NCI-H510A treated with DMSO at 0.1 percent for 48 hours (cell line): ENCODE measurements at places on chromosomes 3 and 15.

GRCh38 chr3:197881270-197881969 lies 68.6 kb upstream of the RPL35A start:
- DNase-seq = no peak

DNA sequence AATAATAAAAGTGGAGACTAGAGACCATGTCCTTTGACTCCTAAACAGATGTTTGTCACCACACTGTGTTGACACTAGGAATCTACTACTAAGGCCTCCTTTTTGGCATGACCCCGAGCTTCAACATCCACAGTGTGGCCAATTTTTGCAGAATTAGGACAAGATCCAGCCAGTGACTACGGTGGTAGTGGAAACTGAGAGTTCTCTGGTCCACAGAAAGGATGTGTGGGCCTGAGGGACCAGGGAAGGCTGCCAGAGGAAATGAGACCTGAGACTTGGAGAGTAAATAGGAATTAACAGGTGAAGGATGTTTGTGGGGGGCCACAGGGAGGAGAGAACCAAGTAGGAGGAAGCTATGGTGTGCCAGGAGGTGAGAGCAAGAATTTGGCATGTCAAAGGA lies 122.7 kb downstream of the CHCHD6 start:
- no peak for DNase-seq

DNA sequence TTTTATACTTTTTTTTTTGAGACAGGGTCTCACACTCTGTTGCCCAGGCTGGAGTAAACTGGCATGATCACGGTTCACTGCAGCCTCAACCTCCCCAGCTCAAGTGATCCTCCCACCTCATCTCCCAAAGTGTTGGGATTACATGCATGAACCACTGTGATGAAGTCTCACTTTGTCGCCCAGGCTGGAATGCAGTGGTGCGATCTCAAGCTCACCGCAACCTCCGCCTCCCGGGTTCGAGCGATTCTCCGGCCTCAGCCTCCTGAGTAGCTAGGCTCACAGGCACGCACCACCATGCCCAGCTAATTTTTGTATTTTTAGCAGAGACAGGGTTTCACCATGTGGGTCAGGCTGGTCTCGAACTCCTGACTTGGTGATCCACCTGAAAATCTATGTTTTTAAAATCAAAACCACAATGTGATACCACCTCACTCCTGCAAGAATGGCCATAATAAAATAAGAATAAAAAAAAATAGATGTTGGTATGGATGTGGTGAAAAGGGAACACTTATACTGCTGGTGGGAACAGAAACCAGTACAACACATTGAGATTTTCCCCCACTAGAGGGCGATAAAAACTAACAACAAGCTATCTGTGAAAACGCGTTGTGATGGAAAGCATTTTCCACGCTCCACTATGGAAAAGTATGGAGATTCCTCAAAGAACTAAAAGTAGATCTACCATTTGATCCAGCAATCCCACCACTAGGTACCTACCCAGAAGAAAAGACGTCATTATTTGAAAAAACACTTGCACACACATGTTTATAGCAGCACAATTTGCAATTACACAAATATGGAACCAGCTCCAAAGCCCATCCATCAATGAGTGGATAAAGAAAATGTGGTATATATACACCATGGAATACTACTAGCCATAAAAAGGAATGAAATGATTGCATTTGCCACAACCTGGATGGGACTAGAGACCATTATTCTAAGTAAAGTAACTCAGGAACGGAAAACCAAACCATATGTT lies 26.8 kb upstream of the OCA2 start:
- DNase-seq = peak; percentile 19

- peak; percentile 93 for DNase-seq
Observed at GRCh38 chr3:196287440-196288140, at the start of gene PCYT1A. Gene PCYT1A, minus strand, starts transcription at chr3:196287726. Its CDS starts 17,195 bp downstream, at chr3:196270531.

DNA sequence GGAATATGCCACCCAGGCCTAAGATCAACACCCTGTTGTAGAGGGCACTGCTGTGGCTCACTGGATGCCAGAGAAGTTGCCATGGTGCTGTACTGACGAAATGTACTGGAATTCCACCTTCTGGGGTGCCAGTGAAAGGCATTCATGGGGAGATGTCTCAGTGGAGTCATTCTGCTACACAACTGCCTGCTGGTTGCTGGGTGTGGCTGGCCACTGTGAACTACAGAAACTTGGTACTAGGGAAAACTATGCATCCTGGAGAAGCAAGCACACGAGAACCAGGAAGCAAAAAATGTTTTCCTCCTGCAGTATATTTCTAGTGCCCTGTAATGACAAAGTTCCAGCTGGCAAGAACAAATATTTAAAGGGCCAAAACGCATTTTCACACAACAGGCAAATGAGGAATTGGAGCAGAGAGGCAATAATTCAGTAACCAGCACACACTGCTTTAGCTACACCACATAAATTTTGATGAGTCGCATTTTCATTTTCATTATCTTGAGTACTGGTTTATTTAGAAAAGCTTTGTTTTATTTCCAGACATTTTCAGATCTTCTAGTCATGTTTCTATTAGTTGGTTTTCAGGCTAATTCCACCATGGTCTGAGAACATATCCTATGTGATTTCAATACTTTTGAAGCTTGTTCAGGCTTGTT lies 18.3 kb upstream of the RFX7 start:
- DNase-seq = no peak

DNA sequence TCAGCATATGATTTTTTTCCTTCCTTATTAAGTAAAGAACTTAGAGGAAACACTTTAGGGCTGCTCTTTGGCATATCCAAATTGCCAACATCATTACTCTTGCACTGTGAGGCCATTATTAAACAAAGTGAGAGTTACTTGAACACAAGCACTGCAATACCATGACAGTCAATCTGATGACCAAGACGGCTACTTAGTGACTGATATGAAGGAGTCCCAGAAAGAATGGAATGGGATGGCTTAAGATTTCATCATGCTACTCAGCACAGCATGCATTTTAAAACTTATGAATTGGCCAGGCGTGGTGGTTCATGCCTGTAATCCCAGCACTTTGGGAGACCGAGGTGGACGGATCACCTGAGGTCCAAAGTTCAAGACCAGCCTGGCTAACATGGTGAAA lies 55.2 kb downstream of the FAM98B start:
- no peak for DNase-seq

DNA sequence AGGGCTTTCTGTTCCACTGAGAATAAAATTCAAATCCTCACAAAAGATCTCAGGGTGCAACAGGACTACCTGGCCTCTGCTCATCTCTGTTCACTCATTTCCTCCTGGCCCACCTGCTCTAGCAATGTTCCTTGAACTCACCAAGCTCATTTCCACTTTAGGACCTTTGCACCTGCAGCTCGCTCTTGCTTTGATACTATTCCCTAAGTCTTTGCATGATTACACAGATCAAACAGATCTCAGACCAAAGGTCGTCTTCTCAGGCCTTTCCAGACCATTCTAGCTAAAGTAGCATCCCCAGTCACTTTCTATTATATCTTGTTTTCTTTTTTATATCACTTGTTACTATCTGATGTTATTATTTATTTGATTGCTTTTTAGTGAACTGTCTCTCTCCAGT lies 54.7 kb downstream of the B3GNT5 start:
- DNase-seq = no peak

- no peak for DNase-seq
Observed at GRCh38 chr15:79977431-79978054, 6.5 kb upstream of the BCL2A1 start.
